ENCODE measurements at places on chromosomes 6 and 20. TPM values are rescaled to one million over a fixed set of nuclear protein-coding genes. Genes with fewer than 3 reads are reported as not detected.

VWA7 gene
- 0.54 TPM for total RNA-seq

TMEM244 gene
- not detected for total RNA-seq

- no peak overlapping the region for H3K4me3 ChIP-seq
- H3K27me3 ChIP-seq: peaks cover 4% of the 10 kb centered on the region
- H3K27ac ChIP-seq: no peak overlapping the region
- no peaks in the 10 kb centered on the region for H3K36me3 ChIP-seq
Measured at GRCh38 chr6:12896208-12896733, 179.7 kb downstream of the PHACTR1 start.

DNA sequence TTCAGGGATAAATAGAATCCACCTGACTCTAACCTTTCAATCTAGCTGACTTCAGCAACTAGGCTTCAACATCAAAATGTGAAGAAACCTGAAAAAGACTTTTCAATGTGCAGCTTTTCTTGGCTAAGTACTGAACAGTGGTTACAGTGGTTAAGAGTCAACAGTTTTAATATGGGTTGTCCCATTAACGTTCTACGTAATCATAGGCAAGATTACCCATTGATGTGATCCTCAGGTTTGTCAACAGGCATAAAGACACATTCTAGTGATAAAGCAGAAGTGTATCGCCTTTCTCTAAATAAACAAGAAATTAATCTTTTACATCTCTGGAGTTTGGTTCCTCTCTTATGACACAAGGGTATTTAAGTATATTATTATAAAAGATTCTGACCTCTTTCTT, 154.1 kb upstream of the RUNX2 start:
- H3K27ac ChIP-seq: no peak overlapping the region
- no peaks in the 10 kb centered on the region for H3K27me3 ChIP-seq
- DNase-seq: no peak
- no peaks in the 10 kb centered on the region for H3K36me3 ChIP-seq
- no peaks in the 10 kb centered on the region for H3K4me1 ChIP-seq

DNA sequence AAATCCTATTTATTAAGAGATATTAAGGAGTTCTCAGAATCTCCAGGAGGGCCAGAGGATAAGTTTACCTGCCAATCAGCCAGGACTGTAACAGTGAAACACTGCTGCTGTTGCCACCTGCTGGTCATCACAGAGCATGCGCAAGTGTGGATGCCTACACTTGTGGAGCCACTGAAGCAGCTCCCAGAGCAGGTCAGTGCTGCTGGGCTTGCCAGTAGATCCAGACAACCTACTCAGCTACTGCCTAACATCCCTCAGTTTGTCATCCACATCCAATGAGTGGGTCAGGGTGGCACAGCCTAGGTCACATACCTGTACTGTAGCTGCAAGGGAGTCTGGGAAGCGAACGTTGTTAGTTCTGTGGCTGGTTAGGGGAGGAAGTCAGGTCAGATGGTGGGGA, 18.3 kb upstream of the NHSL1 start:
- DNase-seq: no peak
- H3K36me3 ChIP-seq: no peaks in the 10 kb centered on the region
- no peaks in the 10 kb centered on the region for H3K27me3 ChIP-seq
- no peak overlapping the region for H3K4me3 ChIP-seq
- H3K27ac ChIP-seq: no peak overlapping the region

Data from astrocyte (in vitro differentiated cells and primary cell).